ENCODE measurements at places on chromosomes 5 and 9. TPM values are rescaled to one million over a fixed set of nuclear protein-coding genes. Genes with fewer than 3 reads are reported as not detected.

VCP gene
- total RNA-seq, result 179 TPM

GOLGA2 gene
- 130 TPM for total RNA-seq

DNA sequence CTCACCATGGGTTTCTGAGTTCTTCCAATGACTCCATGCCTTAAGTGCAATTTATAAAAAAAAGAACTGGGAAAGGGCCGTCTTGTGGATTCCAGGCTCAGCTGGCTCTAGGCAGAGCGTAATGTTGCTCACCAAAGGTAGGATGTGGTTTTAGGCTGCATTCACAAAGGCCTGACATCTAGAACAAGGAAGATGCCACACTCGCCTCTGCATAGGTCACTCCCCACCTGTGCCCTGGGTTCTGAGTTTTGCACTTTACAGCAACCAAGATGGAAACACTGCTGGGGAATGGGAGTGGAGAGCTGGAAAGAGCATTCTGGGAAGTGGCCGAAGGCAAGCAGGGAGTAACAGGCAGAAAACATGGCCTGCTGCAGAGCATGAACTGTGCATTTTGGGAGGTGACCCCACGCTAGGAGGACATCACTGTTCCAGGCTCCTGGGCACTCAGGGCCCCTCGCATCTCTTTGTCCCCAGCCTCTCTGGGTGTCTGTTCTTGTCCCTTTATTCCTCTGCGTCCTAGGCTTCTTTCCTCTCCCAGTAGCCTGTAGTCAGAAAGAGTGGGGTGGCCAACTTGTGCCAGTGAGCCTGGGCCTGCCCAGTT, 12.3 kb downstream of the FCN2 start:
- DNase-seq, result no peak

ESM1 gene
- total RNA-seq, result 0.19 TPM

GRCh38 chr9:111975709-111976108, 79.1 kb downstream of the UGCG start:
- no peak for DNase-seq

BRINP1 gene
- 0.86 TPM for total RNA-seq

DNA sequence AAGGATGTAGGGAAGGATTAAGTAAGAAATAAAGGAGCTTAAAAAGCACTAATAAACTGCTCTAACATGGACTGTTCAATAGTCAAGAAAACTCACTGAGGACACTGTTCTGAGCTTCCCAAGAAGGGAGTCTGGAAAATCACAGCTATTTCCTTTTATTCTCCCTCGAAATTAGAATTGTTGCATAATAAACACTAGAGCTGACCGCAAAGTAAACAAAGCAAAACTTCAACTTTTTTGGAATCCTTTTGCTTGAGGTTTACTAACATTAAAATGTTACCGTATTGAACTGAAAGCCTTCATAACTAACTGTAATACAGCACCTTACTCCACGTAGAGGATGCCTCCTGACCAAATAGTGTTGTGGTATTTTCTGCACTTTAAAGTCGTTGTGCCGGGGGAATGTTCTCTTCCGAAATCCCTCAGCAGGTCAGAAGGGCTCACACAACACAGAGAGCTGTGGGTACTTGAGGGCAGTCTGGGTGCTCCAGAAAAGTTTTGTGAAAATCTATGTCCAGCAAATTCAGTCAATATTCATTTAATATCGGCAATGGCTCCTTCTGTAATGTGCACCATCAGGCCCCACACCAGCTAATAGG, 59.2 kb downstream of the TTLL11 start:
- DNase-seq, result no peak

DNA sequence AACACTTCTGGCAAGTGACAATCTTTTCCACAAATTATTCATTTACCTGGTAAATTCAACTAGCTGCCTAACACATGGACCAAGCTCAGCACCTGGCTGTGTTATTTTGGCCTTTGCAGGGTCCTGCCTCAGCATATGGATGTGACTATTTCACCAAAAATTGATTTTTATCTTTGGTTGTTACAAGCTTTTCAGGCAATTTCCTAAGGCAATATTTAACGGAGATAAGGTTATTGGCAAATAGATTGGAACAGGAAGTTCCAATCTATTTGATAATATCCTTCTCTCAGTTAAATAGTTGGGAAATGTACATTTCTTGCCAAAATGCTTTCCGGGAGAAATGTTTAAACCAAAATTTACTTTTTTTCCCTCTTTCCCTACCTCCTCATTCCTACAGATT, 415.2 kb upstream of the SMARCA2 start:
- DNase-seq, result no peak

DNA sequence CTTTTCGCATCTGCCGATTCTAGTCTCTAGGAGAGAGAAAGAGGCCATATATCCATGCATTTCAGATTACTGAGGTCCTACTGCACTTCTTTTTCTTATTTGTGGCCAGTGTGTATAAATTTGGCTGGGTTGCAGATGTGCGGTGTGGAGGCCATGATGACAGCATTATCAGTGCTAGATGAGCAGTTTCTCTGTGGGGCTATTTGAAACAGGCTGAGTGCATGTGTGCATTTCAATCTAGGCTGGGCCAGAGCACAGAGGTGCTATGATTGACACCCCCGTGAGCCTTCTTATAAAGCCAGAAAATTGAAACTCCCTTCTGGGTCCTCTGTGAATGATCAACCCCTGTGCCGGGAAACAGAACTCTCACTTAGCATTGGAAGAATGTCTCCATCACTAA, 70.0 kb downstream of the TMEM252 start:
- DNase-seq, result no peak

NUDCD2 gene
- 17.8 TPM for total RNA-seq

- DNase-seq, result no peak
Observed at GRCh38 chr9:131672451-131672850, 67.4 kb downstream of the RAPGEF1 start.

GRCh38 chr9:124214116-124214515, 43.6 kb upstream of the NEK6 start:
- DNase-seq, result peak; percentile 58
